Renal pelvis (tissue), 12 donors: ENCODE measurements at places on chromosomes 6 and 20. TPM values are rescaled to one million over a fixed set of nuclear protein-coding genes. Genes with fewer than 3 reads are reported as not detected.

GRCh38 chr6:108524528-108525248 lies 36.0 kb upstream of the FOXO3 start:
- no peak for DNase-seq

- no peak for DNase-seq
These were observed 45.9 kb upstream of the TAB2 start for GRCh38 chr6:149271348-149272340.

The OOEP gene
- 0.16 TPM for polyA plus RNA-seq

DNA sequence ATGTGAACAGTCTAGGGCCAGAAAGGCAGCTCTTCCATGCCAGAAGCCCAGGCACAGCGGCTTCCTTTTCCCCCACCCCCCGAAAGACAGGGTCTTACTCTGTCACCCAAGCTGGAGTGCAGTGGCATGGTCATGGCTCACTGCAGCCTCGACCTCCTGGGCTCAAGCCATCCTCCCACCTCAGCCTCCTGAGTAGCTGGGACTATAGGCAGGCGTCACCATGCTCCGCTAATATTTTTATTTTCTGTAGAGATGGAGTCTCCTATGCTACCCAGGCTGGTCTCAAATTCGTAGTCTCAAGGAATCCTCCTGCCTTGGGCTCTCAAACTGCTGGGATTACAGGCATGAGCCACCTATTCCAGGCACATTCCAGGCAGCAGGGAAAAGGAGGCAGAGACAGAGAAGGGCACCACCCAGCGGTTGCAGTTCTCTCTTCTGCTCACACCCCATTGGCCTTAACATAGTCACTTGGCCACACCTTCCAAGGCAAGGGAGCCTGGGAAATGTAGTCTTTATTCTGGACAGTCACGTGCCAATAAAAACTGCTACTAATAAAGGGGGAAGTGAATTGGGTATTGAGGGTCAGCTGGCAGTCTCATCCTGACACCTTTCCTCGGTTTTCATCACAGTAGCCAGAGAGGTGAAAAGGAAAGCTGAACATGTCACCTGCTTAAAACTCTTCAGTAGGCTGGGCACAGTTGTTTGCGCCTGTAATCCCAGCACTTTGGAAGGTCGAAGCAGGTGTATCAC lies 205.9 kb downstream of the ZMYND8 start:
- DNase-seq: peak; percentile 74

DNA sequence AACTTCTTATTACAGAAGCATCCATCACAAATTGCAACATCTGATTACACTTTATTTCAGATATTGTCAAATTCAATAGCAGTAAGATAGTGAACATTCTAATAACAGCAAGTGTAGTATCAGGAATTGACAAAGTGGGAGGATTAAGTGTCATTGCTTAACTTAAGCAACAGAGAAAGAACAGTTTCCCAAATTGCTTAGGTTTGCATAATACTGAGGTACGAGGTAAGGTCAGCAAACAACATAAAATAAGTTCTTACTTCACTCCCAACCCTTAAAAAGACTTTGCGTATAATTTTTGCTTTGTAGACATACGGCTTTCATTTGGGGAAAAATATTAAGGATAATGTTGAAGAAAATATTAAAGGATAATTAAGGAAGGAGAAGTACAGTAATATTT lies 163.0 kb downstream of the RIMS1 start:
- no peak for DNase-seq

- no peak for DNase-seq
These were observed 5.0 kb downstream of the UST start for GRCh38 chr6:148751793-148752170.

The SNAP91 gene
- 0.94 TPM for polyA plus RNA-seq

DNA sequence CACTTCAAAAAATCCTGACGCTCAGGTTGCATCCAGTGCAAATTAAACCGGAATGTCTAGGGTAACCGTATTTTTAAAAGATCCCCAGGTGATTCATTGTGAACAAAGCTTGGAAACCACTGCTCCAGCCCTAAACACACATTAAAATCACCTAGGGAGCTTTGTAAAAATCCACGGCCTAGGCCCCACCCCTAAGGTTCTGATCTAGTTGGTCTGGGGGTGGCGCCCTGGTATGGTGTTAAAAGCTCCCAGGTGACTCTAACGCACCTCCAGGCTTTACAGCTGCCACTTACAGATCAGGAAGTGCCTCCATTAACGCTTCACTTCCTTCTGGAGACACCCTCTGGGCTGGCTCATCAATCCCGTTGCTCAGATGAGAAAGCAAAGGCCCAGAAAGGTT lies 92.2 kb downstream of the GRM4 start:
- DNase-seq: no peak

The RIPPLY2 gene
- not detected for polyA plus RNA-seq

- no peak for DNase-seq
These were observed 17.8 kb downstream of the QKI start for GRCh38 chr6:163432300-163432699.

GRCh38 chr6:114121913-114122662 lies 151.1 kb upstream of the HDAC2 start:
- no peak for DNase-seq

The CLPSL1 gene
- not detected for polyA plus RNA-seq

DNA sequence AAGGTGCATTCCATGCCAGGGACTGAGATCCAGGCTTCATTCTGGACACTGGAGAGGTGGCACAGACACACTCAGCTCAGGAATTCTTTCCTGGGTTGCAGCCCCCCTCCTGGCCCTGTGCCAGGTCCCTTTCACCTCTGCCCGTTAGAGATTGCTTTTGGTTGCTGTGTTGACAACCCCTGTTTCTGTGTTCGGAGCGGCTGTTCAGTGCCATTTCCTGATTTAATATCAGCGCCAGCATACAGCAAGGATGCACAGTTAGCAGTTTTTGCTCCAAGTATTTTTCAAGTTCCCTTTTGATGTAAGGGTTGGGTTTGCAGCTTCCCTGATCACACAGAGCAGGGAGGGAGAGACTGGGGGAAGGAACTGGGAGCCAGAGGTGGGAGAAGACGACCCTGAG lies 8.5 kb upstream of the MAFB start:
- DNase-seq: no peak

- peak; percentile 52 for DNase-seq
These were observed 30.8 kb upstream of the FKBP1A start for GRCh38 chr20:1423625-1424106.

The HLA-DQA1 gene
- polyA plus RNA-seq: 1.7 TPM

- DNase-seq: no peak
These were observed 123.1 kb upstream of the CARMIL1 start for GRCh38 chr6:25156123-25156522.

The DEFB132 gene
- polyA plus RNA-seq: not detected

- DNase-seq: peak; percentile 72
These were observed 436.2 kb downstream of the CBLN4 start for GRCh38 chr20:55569084-55569483.

DNA sequence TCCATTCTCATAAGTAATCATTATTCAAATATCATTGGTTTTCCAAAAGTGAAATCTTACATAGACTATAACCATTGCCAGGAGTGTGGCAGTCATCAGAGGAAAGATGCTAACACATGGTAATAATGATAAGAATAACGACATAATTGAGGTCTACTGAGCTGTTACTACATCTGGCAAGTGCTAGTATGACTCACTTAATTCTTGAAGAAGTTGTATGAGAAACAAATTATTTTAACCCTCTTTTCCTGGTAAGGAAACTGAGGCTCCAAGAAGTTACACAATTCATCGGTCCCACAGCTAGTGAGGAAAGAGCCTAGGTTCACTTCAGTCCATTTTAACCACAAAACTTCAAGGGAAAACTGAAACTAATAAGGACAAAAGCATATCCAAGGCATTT lies 335.6 kb upstream of the BTBD3 start:
- no peak for DNase-seq

The ITPA gene
- polyA plus RNA-seq: 69.5 TPM

DNA sequence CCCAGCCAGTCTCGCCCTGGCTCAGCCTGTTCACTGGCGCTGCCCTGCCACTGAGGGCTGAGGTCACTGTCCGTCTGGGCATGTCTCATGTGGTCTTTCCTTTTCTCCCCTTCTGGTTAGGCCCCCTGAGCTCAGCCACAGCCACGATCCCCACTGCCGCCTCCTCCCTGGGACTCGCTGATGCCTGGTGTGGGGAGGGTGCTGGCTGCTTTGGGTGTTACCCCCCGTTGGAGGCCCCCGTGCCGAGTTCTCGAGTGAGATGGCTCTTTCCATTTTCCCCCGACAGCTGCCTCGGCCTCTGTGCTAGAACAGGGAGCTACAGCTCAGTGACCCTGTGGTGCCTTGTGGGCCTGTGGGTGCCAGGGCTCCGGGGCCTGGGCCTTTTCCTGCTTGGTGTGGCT lies 14.9 kb upstream of the TCFL5 start:
- no peak for DNase-seq

GRCh38 chr6:48280035-48280620 lies 169.1 kb upstream of the PTCHD4 start:
- DNase-seq: no peak

DNA sequence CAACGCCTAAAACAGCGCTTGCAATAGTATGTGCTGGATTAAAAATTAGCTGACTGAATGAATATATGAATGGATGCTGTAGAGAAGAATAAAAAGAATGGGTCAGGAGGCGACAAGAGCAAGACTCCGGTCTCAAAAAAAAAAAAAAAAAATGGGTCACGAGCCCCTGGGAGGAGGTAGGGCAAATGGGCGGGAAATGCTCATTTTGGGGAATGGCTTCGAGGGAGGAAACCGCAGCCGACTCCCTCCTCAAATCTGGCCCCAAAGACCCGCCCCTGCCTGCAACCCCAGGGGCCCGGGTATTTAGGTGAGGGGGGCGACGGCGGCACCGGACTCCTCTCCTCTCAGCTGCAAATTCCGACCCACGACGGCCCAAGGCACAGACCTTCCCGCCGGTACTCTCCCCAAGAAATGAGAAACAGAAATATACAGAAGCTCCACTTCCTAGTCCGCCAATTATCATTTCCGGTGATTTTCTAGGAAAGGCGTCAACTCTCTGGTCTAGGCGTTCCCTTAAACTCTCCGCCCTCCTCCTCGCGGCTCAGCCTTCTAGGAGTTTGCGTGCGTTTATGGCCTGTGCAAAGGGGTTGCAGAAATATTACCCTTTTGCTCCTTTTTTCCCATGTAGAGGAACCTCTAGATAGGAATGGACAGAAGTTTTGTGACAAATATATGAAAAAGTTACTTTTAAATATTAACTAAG lies at the start of gene ZNF311:
Gene ZNF311, minus strand, starts transcription at position 133 of the 703 bp plus-strand sequence. CDS start 1,361 bp downstream, outside the sequence.
- DNase-seq: peak; percentile 84

DNA sequence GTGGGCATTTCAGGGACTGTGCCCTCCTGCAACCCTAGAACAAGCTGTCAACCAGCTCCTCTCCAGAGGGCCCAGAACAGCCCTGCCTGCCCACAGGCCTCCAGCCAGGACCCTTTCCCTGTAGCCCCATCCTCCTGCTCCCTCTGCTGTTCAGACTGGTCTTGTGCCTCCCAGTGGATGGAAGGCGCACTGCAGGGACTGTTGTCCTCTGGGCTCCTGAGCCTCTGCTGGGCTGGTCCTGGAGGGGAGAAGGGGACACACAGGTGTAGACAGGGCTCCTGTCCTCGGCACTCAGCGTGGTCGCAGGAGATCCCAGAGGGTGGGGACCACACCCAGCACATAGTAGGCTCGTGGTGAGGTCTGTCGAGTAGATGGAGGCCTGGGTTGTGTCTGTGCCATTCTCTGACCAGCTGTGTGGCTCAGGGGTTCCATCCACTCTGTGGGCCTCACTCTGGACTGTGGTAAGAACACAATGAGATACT lies 11.5 kb downstream of the ITPR3 start:
- DNase-seq: no peak

The CALHM6 gene
- 3.5 TPM for polyA plus RNA-seq

GRCh38 chr6:124866040-124866439 lies 96.2 kb upstream of the RNF217 start:
- DNase-seq: no peak

DNA sequence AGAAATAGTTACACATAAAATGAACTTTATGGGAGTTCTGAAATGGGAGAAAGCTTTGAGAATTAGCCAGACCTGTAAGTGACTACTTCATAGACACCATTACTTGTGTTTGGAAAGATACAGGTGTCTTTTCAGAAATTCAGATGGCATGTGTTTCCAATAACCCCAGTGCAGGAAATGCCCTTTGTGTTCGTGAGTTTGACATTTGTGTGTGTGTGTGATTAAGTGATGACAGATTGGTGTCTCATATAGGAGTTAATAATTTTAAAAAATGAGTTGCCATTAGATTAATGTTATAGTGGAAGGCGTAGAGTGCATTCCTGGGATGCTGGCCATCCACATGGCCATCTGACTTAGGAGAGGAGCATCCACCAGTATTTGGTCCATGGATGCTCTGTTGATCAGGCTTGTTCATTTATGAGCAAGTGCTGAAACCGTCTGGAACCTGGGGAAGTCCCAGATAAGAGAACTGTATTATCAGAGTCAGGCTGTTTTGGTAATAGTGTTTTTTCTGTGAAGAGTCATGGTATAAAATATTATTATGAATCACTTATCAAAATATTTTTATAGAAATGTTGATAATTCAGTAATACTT lies 3.1 kb downstream of the STK4 start:
- DNase-seq: no peak

The FLRT3 gene
- polyA plus RNA-seq: 197 TPM

GRCh38 chr6:170067923-170068360 lies 222.9 kb downstream of the DLL1 start:
- DNase-seq: no peak

The PRSS16 gene
- polyA plus RNA-seq: 0.23 TPM

DNA sequence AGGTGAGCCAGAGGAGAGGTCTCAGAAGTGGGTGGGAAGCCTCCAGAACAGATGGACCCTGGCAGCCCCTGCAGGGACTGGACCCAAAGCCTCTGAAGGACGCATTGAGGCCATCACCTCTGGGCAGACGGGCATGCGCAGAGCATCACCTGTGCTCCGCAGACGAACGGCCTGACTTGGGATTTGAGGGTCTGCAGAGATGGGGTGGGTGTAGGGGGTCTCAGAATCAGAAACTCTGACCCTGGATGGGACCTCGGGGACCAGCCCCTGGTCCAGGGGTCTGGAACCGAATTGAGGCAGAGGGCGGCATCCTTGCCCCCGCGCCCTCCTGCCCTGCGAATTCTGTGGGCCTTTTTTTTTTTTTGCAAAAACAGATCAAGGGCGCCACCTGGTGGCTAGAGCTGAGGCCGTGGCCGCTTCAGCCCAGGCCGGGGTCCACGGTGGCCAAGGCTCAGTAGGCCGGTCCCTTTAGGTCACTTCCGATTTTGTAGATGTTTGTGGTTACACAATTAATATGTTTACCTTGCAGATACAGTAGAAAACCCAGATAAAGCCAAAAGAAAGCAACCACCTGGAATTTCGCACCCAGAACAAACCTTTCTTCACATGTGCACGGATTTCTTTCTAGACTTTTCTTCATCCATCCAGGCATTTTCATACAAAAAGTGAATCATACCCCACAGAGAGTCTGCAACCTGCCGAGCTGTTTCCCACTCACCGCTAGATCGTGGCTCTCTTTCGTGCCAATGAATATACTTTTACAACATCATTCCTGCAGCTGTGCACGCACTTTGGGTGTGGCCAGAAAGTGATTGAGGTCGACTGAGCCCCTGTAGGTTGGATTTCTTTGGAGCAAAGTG lies 25.9 kb downstream of the ZBP1 start:
- DNase-seq: no peak

DNA sequence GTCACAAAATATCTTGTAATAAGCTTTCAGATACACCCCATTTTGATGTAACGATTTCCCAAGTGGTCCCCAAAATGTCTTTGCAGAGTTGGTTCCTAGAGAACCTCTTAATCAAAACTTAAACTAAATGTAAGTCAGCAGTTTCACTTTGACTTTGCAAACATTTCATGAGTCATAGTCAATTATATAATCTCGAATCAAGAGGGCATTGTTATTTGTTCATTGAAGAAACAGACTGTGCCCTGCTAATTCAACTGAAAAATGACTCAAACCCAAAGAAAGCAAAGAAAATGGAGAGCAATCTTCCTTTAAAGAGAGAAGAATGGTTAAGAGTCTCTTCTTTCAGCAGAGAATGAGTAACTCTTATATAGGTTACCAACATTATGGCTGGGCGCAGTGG lies 58.3 kb downstream of the IPCEF1 start:
- DNase-seq: no peak
